ENCODE measurements at places on chromosomes 7 and 10. TPM values are rescaled to one million over a fixed set of nuclear protein-coding genes. Genes with fewer than 3 reads are reported as not detected.

The TACC2 gene
- total RNA-seq = not detected

The OR2A5 gene
- total RNA-seq = not detected

The CPN1 gene
- total RNA-seq = not detected

The ACTR1A gene
- total RNA-seq = 43.3 TPM

The DPP6 gene
- total RNA-seq = not detected

The PPP1R17 gene
- total RNA-seq = not detected

The PTN gene
- total RNA-seq = not detected

The DYNC1I1 gene
- total RNA-seq = 0.08 TPM

DNA sequence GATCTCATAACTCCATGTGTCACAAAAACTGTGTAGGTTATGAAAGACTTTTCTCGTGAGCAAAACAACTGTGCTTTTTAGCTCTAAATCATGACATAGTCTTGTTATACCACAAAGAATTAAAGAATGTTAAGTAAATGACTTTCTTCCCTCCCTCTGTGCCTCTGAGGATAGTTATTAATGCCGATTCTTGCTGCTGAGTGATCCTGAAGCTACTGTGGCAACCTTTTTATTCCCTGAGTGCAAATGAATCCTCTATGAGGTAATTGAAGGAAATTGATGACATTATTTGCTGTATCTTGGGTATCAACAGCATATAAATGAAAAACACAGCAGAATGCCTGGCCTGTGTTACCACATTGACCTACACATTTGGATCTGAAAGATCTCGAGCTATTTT is 142.2 kb upstream of the HDAC9 start:
- no peaks in the 10 kb centered on the region for H3K27me3 ChIP-seq
- H3K27ac ChIP-seq = no peak overlapping the region
- no peaks in the 10 kb centered on the region for H3K36me3 ChIP-seq
- no peak overlapping the region for H3K4me3 ChIP-seq
- no peak for DNase-seq

DNA sequence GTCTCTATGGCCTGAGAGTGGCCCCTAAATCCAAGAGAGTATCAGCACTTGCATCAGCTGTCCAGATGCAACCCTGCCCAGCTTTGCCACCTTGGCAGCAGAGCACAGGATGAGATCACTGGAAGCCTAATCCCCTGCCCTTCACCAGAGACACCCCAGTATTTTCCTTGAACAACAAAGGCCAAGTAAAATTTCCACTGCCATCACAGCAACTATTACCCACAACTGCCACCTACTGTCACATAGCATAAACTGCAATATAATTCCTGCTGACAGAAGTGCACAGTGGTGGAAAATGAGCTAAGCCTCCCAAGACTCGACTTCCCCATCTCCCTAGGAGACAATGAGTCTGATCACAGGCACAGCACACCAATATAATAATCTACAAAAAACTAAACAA is 462.8 kb upstream of the ZWINT start:
- no peak overlapping the region for H3K27ac ChIP-seq
- no peaks in the 10 kb centered on the region for H3K36me3 ChIP-seq
- no peak overlapping the region for H3K4me3 ChIP-seq
- DNase-seq = no peak
- H3K27me3 ChIP-seq = no peaks in the 10 kb centered on the region

- H3K4me1 ChIP-seq = no peaks in the 10 kb centered on the region
- H3K36me3 ChIP-seq = no peaks in the 10 kb centered on the region
- DNase-seq = no peak
- H3K4me3 ChIP-seq = no peak overlapping the region
- H3K27me3 ChIP-seq = no peaks in the 10 kb centered on the region
These were observed 56.3 kb downstream of the SLC13A1 start for GRCh38 chr7:123143252-123144006.

- DNase-seq = no peak
- no peak overlapping the region for H3K27ac ChIP-seq
- H3K36me3 ChIP-seq = no peaks in the 10 kb centered on the region
- no peaks in the 10 kb centered on the region for H3K27me3 ChIP-seq
- H3K4me3 ChIP-seq = no peak overlapping the region
- no peaks in the 10 kb centered on the region for H3K4me1 ChIP-seq
These were observed 59.1 kb downstream of the TFEC start for GRCh38 chr7:115971506-115971905.

- DNase-seq = no peak
- H3K27me3 ChIP-seq = no peaks in the 10 kb centered on the region
- no peaks in the 10 kb centered on the region for H3K4me1 ChIP-seq
- no peaks in the 10 kb centered on the region for H3K36me3 ChIP-seq
- H3K4me3 ChIP-seq = no peak overlapping the region
These were observed 184.7 kb upstream of the PCDH15 start for GRCh38 chr10:54985732-54986131.

- peaks cover 35% of the 10 kb centered on the region for H3K4me1 ChIP-seq
- no peak for DNase-seq
- H3K27ac ChIP-seq = no peak overlapping the region
- H3K4me3 ChIP-seq = no peak overlapping the region
These were observed 34.8 kb downstream of the UBE2H start for GRCh38 chr7:129917934-129918333.

DNA sequence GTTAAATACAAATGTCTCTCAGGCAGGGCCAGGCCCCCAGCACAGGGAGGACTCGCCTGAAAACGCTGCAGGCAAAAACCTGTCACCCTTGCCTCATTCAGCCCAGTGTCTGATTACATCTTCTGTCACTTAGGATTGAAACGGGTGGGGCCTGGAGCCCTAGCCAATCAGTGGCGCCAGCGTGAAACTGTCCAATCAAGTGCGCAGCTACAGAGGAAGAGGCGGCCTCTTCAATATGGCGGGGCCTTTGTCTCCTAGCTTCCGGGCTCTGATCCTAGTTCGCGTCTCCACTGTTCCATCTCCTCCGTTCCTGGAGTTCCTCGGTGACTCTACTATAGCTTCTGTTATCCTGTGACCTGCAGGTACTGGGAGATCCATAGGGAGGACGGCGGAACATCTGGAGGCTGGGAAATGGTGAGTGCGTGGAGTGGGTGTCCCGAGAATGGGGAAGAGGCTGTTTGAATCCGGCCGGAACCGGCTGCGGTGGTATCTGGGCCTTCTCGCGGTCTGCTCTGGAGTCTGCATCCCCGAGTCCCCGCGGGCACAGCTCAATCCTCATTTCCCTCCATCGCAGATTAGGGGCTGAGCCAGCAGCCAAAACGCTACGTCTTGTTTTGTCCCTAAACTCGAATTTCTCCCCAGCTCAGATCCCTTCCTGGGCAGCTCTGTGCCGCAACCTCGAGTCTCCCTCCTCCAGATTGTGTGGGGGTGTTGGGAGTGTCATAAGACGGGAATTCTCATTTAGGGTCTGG is at the start of gene ZNF736:
Gene ZNF736, plus strand, starts transcription at position 222 of the 752 bp plus-strand sequence. Its CDS starts 190 bp downstream, at position 412.
- H3K27me3 ChIP-seq = no peaks in the 10 kb centered on the region
- H3K27ac ChIP-seq = peak within 1 kb of the TSS; percentile 84
- DNase-seq = peak; percentile 92
- peaks cover 3% of the 10 kb centered on the region for H3K36me3 ChIP-seq
- H3K4me1 ChIP-seq = peaks cover 23% of the 10 kb centered on the region
- H3K4me3 ChIP-seq = peak within 1 kb of the TSS; percentile 99

GRCh38 chr10:102621443-102622325 is 22.6 kb upstream of the TRIM8 start:
- no peak overlapping the region for H3K27ac ChIP-seq
- no peaks in the 10 kb centered on the region for H3K27me3 ChIP-seq
- H3K4me1 ChIP-seq = peaks cover 17% of the 10 kb centered on the region
- no peak for DNase-seq
- peaks cover 29% of the 10 kb centered on the region for H3K36me3 ChIP-seq

- H3K27ac ChIP-seq = no peak overlapping the region
- DNase-seq = no peak
- no peaks in the 10 kb centered on the region for H3K36me3 ChIP-seq
- H3K27me3 ChIP-seq = peaks cover 88% of the 10 kb centered on the region
These were observed 4.4 kb upstream of the MNX1 start for GRCh38 chr7:157014635-157015555.

GRCh38 chr7:34900891-34901513 is 136.3 kb downstream of the DPY19L1 start:
- H3K27me3 ChIP-seq = no peaks in the 10 kb centered on the region
- no peak overlapping the region for H3K27ac ChIP-seq
- H3K36me3 ChIP-seq = no peaks in the 10 kb centered on the region
- H3K4me1 ChIP-seq = no peaks in the 10 kb centered on the region

DNA sequence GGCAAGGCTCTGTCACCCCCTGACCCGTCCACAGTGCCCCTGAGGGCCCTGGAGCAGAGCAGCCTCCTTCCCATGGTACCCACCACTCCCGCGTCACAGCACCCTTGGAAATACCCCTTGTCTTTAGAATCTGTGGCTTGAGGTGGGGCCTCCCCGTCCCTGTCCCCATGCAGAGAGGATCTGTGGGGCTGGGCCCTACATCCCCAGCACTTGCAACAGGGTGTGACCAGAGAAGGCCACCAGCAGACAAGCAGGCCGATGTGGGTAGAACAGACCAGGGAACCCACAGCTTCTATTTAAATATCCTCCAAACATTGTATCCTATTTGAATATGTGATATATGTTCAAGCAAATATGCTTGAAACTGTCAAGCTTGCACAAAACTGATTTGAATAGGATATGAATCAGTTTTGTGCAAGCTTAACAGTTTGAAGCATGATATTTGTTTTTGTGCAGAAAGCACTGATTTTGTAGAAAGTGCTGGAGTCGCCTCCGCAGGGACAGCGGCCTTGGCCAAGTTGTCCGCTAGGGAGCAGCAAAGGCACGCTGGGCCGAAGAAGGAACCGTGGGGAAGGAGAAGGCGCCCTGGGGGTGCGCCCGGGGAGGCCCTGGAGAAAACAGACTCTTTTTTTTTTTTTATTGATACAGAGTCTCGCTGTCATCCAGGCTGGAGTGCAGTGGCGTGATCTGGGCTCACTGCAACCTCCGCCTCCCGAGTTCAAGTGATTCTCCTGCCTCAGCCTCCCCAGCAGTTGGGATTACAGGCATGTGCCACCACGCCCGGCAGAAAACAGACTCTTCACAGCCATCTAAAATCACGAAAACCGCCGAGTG is 2.2 kb downstream of the CFAP46 start:
- H3K4me1 ChIP-seq = peaks cover 8% of the 10 kb centered on the region
- H3K4me3 ChIP-seq = no peak overlapping the region
- H3K36me3 ChIP-seq = no peaks in the 10 kb centered on the region
- peak; percentile 23 for DNase-seq
- no peak overlapping the region for H3K27ac ChIP-seq
- peaks cover 52% of the 10 kb centered on the region for H3K27me3 ChIP-seq

GRCh38 chr10:44991571-44991970 is 9.2 kb upstream of the ZNF22 start:
- no peaks in the 10 kb centered on the region for H3K27me3 ChIP-seq
- peaks cover 19% of the 10 kb centered on the region for H3K4me1 ChIP-seq
- H3K27ac ChIP-seq = no peak overlapping the region
- H3K4me3 ChIP-seq = no peak overlapping the region
- H3K36me3 ChIP-seq = no peaks in the 10 kb centered on the region

DNA sequence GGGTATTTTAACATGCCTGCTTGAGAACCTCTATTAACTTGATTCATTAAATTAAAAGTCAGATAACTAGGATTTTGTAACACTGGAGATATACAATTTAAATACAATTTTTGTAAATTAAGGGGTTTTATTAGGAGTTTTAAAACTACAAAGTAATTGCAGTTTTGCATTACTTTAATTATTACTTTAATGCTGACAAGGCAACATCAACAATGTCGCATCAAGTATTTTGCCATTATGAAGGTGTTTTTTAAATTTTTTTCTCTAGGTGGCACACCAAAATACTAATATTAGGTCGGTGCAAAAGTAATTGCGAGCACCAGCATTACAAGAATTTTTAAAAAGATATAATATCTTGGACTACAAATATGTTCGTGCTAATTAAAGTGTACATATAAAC is 513.4 kb downstream of the ANKRD7 start:
- H3K4me3 ChIP-seq = no peak overlapping the region
- no peak overlapping the region for H3K27ac ChIP-seq
- no peaks in the 10 kb centered on the region for H3K27me3 ChIP-seq
- no peak for DNase-seq
- H3K36me3 ChIP-seq = no peaks in the 10 kb centered on the region

- H3K4me3 ChIP-seq = no peak overlapping the region
These were observed 28.5 kb upstream of the LOXL4 start for GRCh38 chr10:98296524-98296923.

- no peak for DNase-seq
- no peak overlapping the region for H3K27ac ChIP-seq
- peaks cover 6% of the 10 kb centered on the region for H3K36me3 ChIP-seq
- no peak overlapping the region for H3K4me3 ChIP-seq
- H3K27me3 ChIP-seq = no peaks in the 10 kb centered on the region
- H3K4me1 ChIP-seq = no peaks in the 10 kb centered on the region
These were observed 40.9 kb downstream of the DLD start for GRCh38 chr7:107931740-107932515.

DNA sequence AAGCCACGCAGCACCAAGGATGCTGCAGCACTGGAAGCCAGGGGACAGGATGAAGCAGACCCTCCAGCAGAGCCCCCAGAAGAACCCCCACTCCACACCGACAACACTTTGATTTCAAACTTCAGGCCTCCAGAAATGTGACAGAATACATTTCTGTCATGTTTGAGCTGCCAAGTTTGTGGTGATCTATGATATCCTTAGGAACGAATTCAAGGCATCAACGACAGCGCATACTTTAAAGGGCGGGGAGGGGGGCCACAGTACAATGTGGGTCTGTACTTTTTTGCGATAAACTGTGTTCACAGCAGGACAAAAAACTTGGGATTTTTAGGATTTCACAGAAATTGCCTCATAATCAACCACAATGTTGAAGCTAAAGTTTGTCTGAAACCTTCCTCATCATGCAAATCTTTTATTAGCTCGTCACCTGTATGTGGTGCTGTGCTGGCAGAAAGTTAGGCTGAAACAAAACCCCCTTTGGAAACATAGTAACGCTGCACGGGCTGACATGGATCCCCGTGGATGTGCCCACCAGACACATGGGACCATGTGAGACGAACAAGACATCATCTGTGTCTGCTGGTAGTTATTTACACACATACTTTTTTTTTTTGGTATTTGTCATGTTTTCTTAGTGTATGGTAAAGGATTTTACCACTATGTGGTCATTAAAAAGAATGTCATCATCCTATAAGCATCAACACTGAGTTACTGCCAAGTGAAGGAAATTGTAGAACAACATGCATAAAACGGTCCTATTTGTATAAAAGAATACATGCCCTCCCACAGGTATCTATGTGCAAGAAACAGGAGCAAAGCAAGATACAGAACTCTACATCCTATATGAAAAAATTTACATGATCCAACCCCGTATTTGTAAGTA is 113.3 kb upstream of the AFAP1L2 start:
- no peak overlapping the region for H3K27ac ChIP-seq
- H3K4me1 ChIP-seq = peaks cover 76% of the 10 kb centered on the region
- H3K36me3 ChIP-seq = peaks cover 37% of the 10 kb centered on the region
- DNase-seq = no peak

- H3K4me1 ChIP-seq = peaks cover 21% of the 10 kb centered on the region
- no peaks in the 10 kb centered on the region for H3K27me3 ChIP-seq
- no peak overlapping the region for H3K27ac ChIP-seq
- H3K4me3 ChIP-seq = no peak overlapping the region
These were observed 138.1 kb upstream of the ITGB1 start for GRCh38 chr10:33095867-33096815.

Data from CD4-positive, alpha-beta T cell (primary cell).